Stimulated activated CD8-positive, alpha-beta memory T cell treated with anti-CD3 and anti-CD28 coated beads, Interleukin-7, amount 100 ng/mL, for 4 hours (primary cell): ENCODE measurements at places on chromosomes 16 and 17.

GRCh38 chr16:57536306-57537193, at the start of gene CCDC102A:
Gene CCDC102A, minus strand, starts transcription at chr16:57536571. Its CDS starts 7,394 bp downstream, at chr16:57529177.
- peak; percentile 49 for DNase-seq

GRCh38 chr17:57422574-57423164, 166.3 kb downstream of the MSI2 start:
- DNase-seq, result no peak

DNA sequence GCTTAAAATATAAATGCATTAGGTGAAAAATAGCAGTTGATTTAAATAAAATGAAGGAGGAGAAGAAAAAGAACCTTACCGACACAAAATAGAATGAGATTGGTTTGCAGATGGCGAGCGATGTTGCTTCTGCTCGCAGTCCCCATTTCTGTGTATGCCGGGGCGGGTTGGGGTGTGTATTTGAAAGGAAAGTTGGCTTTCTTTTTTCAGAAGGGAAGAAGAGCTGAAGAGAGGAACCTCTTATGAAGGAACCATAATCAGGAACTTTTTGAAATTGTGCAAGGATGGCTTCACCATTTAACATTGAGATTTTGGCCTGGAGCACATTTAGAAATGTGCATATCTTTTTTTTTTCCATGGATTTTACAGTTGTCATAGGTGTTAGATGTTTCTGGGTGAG, at the start of gene IGSF6:
TSS of gene IGSF6 (minus strand) at position 156 of the 400 bp plus-strand sequence. CDS start at position 146, 10 bp downstream.
- no peak for DNase-seq

GRCh38 chr17:66584927-66585326, 250.0 kb upstream of the CACNG5 start:
- DNase-seq, result no peak

- no peak for DNase-seq
Measured at GRCh38 chr17:55661256-55661758, 61.4 kb downstream of the TMEM100 start.

DNA sequence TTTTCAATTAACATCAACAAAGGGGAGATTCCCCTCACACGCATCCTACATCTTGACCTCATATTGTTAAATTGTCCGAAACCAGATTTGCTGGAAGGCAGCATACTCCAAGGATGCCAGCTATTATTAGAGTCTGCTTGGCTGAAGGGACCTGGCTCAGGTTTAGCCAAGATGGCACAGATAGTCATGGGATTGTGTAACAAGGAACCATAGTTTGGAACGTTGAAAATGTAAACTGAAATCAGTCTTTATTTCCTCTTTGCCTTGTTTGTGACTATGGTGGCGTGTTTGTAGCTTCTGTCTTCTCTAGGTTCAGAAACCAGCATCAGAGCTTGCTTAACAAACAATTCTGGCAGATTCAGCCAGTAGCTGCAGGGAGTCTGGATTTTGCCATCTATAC, 5.9 kb downstream of the ARSG start:
- no peak for DNase-seq

- no peak for DNase-seq
Measured at GRCh38 chr17:78111727-78112517, 16.6 kb downstream of the TMC6 start.

GRCh38 chr16:50888486-50889261, 146.8 kb downstream of the CYLD start:
- no peak for DNase-seq

DNA sequence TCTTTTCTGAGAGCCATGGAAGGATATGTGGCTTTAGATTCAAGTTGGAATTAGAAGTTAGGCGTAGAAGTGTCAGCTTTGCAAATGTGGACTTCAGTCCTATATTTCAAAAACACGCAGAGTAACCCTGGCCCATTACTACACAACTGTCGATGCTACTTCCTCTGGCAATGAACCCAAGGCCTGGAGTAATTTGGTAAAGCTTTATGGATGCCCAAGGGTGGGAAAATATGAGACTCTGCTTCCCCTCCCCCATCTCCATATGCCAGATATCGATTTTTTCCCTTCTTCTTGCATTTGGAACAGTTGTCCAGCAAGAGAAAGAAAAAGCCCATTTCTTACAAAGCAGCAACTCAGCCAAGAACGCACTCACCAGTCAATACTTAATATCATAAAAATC, 2.9 kb upstream of the MAP1LC3B start:
- no peak for DNase-seq

- DNase-seq, result no peak
Measured at GRCh38 chr17:33545124-33545523, 252.0 kb upstream of the ASIC2 start.

DNA sequence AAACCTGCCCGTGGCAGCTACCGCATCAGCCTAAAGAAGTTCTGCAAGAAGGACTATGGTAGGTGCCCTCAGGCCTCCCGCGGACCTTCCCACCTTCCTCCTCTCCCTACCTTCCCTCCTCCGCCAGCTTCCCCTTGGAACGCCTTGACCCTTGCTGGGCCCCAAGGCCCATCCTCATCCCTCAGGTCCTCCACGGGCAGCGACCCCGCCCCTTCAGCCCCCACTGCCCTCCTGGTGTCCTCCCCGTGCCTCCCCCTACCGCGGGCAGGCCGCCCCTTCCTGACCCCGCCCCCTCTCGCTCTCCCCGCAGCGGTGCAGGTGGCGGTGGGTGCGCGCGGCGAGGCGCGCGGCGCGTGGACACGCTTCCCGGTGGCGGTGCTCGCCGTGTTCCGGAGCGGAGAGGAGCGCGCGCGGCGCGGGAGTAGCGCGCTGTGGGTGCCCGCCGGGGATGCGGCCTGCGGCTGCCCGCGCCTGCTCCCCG, 1.4 kb upstream of the TBC1D24 start:
- DNase-seq, result no peak

DNA sequence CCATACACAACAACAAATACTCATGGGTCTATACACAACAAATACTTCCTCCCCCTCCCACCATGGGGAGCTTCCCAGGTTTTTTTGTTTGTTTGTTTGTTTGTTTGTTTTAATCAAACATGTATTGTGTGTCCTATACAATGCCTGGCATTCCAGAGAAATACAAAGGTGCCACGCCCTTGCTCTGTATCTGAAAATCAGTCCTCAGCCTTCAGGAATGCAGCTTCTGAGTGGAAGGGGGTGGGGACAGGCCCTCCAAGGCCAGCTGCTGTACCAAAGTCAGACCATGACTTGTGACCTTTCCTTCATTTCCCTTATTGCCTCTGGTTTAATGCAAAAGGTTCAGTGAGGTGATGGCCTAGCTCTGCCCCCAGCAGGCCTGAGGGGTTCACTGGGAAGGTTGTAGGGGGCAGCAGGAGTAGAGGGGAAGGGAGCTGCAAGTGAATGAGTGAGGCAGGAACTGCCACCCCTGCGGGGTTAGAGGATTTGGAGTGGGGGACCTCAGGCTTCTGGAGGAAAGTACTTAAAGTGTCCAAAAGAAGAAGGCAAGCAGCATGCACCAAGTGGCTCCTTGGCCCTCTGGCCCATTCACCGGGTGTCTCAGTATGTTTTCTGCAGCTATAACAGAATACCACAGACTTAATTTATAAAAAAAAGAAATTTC, 105.2 kb downstream of the CLEC16A start:
- DNase-seq, result no peak

- no peak for DNase-seq
Measured at GRCh38 chr16:5736209-5736930, 638.8 kb upstream of the EEF2KMT start.

DNA sequence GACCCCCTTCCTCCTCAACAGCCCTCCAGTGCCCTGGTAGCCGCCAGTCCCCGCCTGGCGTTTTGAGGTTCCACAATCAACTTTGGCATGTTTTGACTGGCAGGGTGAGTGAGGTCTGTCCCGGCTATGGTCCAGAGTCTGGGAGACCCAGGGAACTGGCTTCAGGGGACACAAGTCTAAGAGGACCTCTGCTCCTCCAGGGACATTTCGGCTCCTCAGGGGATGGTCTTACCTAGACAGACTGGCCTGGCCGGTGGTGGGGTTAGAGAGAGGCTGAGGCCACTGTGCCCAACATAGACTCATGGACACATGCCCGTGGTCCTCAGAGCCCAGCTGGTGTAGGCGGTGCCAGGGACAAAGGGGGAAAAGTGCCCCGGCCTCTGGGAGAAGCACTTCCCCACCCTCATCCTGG, 2.2 kb downstream of the TMC8 start:
- DNase-seq, result no peak

DNA sequence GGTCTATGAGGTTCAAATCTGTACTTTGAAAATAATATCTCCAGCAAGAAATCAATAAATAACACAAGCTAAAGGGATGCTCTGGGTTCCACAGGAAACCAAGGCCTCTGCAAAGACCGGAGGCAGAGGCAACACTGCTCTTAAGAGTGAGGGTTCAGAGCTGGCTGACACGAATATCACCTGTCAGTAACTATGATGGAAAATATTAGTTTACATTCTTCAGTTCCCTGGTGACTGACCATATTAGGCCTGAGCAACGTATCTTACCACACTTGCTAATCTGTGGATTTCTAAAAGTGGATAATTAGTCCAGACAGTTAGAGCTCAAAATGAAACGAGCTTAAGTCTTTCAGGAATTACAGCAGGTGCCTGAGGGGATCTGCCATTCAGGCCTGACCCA, 459.3 kb downstream of the HS3ST3B1 start:
- DNase-seq, result no peak

- DNase-seq, result peak; percentile 11
Measured at GRCh38 chr17:18257268-18257981, 1.1 kb downstream of the FLII start.

GRCh38 chr16:12516621-12517309, 286.9 kb downstream of the CPPED1 start:
- no peak for DNase-seq

- no peak for DNase-seq
Measured at GRCh38 chr16:84940670-84941551, 70.4 kb downstream of the ZDHHC7 start.

DNA sequence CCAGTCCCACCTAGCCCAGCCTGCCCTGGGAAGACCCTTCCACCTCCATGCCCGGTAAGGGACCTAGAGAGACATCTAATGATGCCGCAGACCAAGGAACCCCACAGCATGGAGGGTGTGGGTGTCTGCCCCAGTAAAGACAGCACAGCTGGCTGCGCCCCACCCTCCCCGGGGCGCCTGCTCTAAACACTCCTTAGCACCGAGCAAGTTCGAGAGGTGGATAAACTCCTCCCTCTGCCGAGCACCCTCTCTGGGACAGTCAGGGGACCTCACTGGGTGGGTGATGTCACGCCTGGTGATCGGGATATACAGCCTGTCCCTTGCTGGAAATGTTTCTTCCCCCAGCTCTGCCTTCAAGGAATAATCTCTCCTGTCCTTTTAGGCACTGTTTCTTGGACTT, 16.7 kb upstream of the DNAI2 start:
- DNase-seq, result no peak

DNA sequence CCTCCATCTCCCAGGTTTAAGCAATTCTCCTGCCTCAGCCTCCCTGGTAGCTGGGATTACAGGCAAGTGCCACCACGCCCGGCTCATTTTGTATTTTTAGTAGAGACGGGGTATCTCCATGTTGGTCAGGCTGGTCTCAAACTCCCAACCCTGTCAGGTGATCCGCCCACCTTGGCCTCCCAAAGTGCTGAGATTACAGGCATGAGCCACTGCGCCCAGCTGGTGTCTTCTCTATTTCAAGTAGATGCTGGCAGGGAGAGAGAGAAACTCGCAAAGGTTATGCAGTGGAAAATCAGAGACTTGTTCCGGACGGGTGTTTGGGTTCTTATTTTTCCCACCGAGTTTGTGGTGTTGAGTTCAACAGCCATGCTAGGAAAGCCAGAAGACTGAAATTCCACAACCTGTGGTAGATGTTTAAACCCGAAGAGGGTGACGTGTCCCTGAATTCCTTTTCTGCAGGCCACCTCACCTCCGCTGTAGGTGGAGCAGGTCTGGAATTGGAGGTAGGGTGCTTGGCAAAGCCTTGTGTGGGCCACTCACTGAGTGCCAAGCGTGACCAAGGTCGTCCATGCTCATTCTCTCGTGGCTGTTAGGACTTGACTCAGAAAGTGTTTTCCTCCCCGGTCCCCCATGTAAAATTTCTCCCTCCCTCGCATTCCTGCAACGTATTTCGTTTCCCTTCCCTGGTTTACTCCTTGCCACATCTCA, 7.3 kb upstream of the ZDHHC7 start:
- DNase-seq, result no peak

GRCh38 chr17:17468217-17469010, 8.4 kb upstream of the MED9 start:
- DNase-seq, result no peak
